ENCODE measurements at places on chromosomes 3 and 15.

DNA sequence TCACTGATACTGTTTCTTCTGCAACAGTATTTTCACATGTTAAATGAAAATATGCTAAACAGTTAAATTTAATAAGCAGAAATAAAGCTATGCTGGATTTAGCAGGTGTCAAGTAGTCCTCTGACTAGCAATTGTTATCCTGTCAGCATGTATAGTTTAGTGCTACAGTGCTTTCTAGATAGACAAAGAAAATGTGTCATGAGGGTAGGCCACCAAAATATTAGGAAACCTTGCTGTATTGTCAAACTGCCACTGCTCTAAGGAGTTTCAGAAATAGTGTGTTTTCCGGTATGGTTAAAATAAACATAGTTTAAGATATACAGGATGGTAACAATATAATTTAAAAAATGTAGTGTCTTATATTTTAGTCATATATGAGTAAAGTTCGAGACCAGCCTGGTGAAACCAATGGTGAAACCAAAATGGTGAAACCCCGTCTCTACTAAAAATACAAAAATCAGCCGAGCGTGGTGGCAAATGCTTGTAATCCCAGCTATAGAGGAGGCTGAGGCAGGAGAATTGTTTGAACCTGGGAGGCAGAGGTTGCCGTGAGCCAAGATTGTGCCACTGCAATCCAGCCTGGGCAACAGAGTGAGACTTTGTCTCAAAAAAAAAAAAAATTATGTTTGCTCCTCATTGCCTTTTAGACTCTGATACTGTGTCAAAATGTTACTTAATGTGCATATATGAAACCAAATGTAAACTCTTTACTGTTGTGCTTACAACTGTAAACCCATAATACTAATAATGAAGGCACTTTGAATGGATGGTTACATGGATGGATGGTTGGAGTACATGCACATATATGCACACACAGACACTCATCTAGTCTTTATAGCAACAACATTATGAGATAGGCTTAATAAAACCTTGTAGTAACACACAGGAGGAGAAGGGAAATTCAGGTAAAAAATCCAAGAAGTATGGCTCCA, 204.8 kb downstream of the RSRC1 start:
- DNase-seq = no peak

DNA sequence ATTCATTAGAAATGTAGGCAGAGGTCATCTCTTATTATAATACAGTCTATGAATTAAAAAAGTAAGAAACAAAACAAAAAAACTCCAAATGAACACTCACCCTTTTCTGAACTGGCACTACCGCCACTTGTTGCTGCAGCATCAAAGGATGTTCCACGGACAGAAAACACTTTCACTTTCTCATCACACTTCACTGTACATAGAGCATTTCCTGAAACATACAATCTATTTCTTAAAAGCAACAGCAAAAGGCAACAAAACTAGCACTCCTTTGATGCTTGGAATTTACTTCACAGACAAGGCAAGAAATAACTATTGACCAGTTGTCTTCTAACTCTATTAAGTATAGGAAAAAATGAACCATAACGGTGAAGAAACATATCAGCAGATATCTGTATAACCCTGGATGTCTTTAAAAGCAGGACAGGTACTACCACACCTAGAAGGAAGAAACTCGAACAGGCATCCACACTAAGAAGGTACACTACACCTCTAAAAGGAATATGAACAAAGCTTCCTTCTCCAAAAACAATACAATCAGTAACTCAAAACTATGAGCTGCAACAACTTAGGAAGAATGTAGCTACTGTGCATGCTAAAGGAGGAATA, 24.9 kb downstream of the ETFA start:
- DNase-seq = no peak

DNA sequence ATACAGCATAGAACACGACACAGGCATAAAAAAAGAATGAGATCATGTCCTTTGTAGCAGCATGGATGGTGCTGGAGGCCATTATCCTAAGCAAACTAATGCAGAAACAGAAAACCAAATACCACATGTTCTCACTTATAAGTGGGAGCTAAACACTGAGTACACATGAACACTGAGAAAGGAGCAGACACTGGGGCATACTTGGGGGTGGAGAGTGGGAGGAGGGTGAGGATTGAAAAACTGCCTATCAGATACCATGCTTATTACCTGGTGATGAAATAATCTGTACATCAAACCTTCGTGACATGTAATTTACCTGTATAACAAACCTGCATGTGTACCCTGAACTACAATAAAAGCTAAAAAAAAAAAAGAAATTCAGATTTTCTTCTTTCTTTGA, 100.4 kb downstream of the PPM1L start:
- DNase-seq = no peak

- DNase-seq = no peak
Observed at GRCh38 chr3:98811048-98811447, 47.9 kb downstream of the ST3GAL6 start.

DNA sequence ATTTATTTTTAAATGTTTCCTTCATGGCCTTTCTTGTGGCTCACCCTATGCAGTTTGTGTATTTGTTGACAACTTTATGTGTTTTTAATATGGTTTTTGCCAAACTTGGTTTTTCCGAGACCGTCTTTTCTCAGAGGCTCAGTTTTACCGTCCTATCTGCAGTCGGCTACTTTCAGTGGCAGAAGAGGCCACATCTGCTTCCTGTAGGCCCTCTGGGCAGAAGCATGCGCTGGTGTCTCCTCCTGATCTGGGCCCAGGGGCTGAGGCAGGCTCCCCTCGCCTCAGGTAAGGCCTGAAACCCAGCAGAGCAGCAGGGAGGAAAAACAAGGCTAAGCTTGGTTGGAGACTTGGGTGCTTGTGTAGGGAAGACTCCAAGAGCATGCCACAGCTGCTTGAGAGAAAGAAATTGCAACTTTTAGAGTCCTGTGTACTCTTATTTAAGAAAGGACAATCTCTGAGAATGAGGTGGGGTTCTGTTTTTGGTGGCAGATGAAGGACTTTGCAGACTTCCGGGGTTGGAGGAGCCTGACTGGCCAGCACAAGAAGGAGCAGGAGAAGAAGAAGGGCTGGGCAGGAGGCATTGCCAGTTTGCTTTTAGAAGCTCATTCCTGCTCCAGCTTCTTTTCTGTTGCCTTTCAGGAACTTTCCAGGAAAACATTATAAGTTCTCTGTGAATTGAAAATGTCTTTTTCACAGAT, at the start of gene TIGIT:
Gene TIGIT, plus strand, starts transcription at position 191 of the 698 bp plus-strand sequence. Its CDS starts 34 bp downstream, at position 225.
- no peak for DNase-seq
